Activated CD4-positive, alpha-beta T cell treated with anti-CD3 and anti-CD28 coated beads, Interleukin-2, amount 50 U/mL, for 4 hours (primary cell): ENCODE measurements at places on chromosomes 16 and 17.

GRCh38 chr17:28527859-28528258, 21.7 kb downstream of the FOXN1 start:
- DNase-seq: no peak

GRCh38 chr17:4074831-4075495, 67.9 kb downstream of the ZZEF1 start:
- DNase-seq: no peak

GRCh38 chr16:83774066-83774465, 33.7 kb upstream of the HSBP1 start:
- DNase-seq: no peak

DNA sequence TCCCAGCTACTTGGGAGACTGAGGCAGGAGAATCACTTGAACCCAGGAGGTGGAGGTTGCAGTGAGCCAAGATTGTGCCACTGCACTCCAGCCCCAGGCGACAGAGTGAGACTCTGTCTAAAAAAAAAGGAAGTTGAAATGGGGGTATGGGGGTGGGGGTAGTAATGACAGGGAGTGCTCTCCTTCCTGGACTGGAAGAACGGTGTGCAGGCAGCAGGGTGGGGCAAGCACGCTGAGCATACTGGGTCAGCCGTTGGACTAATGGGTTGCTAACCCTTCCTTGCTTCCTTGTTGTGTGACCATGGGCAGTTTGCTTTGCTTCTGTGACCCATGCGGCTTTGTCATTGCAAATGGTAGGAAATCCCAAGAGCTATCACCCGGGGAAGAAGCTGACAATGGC, 16.5 kb downstream of the KATNIP start:
- no peak for DNase-seq

- no peak for DNase-seq
These were observed 2.1 kb downstream of the PRCD start for GRCh38 chr17:76541739-76542454.

- no peak for DNase-seq
These were observed 44.9 kb downstream of the PEMT start for GRCh38 chr17:17546399-17547185.

DNA sequence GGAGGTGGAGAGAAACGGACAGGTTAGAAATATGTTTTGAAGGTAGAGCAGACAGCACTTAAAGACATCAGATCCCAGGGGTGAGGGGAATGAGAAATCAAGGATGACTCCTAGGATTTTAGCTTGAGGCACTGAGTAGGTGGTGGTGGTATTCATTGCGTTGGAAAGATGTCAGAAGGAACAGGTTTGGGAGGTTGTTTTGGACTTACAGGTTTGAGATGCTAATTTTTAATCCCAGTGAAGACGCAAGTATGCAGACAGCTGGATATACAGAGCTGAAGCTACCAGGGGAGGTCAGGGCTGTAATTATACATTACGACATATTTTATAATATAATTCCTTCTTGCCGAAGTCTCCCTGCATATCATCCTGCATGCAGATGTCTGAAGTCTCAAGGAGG, 433.3 kb downstream of the XYLT1 start:
- no peak for DNase-seq

GRCh38 chr17:46777943-46778915, 40.3 kb downstream of the WNT3 start:
- DNase-seq: no peak
